ENCODE measurements at places on chromosomes 12 and 14.

DNA sequence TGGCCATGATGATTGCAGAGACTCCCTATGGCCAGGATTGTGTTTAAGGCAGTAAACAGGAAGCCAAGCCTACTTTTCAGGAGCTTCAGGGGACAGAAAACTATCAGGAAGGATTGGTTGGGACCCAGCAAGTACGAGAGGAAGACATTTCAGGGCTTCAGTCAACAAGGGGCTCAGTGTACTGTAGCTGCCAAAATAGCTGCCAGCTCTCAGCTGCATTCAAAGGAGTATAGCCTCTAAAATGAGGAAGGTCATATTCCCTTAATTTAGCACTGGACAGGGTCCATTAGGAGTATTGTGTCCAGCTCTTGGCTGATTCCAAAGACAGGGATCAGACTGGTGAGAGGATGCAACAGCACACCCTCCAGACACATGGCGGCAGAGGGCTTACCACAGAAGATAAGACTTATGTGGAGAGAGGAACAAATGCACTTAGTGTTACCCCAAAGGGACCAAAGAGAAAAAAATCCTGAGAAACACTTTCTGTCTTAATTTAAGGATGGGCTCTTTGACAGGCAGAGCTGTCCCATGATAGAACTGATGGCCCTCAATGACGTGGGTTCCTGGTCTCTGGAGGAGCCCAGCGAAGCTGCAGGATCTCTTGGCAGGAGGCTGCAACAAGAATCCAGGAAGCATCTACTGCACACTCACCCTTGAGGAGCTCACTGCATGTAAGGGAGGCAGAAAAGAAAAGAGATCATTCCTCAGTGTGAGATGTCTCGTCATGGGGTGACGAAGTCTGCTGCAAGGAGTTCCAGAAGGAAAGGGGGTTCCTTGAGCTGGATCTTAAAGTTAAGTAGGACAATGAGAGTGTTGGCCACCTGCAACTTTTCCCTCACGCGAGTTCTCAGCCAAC, 14.8 kb downstream of the BDKRB1 start:
- DNase-seq, result no peak

- DNase-seq, result no peak
Observed at GRCh38 chr14:75911883-75912282, 69.9 kb downstream of the TGFB3 start.

GRCh38 chr12:62660756-62661155, 194.1 kb downstream of the MON2 start:
- no peak for DNase-seq

GRCh38 chr12:42162193-42162592, 17.5 kb upstream of the GXYLT1 start:
- DNase-seq, result no peak

DNA sequence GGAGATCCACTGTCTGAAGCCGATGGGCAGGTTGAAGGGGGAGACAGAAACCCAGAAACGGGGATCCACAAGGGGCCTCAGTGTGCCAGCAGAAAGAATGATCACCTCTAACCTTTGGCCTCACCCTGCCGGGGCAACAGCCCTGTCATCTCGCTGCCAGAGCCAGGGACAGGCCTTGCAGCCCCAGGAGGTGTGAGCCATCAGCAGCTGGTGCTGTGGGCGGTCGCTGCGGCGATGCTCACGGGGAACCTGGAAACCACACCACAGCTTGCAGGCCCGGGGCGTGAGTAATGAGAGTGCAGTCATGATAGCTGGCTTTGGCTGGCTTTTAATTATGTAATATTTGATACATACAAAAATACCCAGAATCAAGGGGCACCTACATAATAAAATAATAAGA, 4.7 kb upstream of the TTC7B start:
- DNase-seq, result no peak
